Muscle of arm (tissue), 14 donors: ENCODE measurements at places on chromosomes 11 and 22. TPM values are rescaled to one million over a fixed set of nuclear protein-coding genes. Genes with fewer than 3 reads are reported as not detected.

The MPZL3 gene
- polyA plus RNA-seq, result 1.0 TPM

The CATSPERZ gene
- polyA plus RNA-seq, result not detected

The LSP1 gene
- polyA plus RNA-seq, result 79.7 TPM

- no peak for DNase-seq
Observed at GRCh38 chr11:68372625-68373024, 60.2 kb downstream of the LRP5 start.

DNA sequence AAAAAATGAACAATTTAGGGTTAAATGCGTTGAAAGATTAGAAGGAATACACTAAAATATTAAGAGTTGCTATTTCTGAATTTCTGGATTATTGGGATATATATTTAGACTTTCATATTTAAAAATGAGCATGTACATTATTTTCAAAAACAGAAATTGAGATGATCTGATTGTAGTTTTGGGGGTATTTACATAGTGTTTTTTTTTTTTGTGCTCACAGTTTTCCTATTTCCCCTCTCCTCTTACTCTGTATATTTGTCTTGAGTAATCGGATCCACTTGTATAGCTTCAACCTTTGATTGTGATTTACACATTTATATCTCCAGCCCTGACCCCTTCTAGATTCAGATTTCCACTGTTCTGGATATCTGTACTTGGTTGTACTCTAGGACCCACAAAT is 5.3 kb downstream of the USP47 start:
- DNase-seq, result no peak

DNA sequence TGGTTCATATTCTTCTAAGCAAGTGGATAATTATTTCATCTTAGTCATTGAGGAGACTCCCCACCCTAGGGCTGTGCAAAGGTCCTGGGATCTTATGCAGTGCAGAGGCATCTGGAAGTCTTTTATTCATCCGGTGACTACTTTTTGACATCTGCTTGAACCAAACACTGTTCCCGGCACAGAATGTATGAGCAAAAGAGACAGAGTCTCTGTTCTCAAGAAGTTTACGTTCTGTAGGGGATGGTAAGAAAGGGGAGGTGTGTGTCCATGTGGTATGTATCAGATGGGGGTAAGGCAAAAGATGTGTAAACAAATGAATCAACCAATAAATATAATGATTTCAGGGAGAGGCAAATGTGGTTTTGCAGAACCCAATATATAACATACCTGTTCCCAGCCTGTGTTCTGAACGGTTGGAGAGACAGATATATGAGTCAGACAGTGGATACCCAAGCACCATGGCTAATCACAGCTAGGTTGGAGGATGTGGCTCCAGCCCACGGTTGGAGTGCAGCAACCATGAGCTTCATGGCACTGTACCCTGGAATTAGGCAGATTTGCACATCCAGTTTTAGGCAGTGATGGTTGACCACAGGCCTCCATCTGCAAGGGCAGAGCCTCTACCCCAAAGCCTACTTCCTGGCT is 75.1 kb upstream of the CADM1 start:
- DNase-seq, result no peak
